T-helper 2 cell (primary cell): ENCODE measurements at places on chromosomes 7 and 10.

DNA sequence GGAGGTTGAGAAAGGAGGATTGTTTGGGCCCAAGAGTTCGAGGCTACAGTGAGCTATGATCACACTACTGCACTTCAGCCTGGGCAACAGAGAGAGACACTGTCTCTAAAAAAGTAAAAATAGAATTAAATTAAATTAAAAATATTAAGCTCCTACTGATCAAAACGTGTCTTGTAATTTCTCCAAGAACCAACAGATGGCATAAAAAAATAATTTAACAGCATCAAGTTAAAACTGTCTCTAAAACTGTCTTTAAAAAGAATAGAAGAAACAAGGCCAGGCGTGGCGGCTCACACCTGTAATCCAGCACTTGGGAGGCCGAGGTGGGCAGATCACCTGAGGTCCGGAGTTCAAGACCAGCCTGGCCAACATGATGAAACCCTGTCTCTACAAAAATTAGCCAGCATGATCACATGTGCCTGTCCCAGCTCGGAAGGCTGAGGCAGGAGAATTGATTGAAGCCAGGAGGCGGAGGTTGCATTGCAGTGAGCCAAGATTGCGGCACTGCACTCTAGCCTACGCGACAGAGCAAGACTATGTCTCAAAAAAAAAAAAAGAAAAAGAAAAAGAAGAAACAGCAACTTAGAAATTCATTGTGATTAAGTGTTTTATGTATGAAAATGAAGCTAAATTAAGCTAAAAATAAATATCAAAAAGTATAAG lies 24.5 kb downstream of the MTPAP start:
- DNase-seq, result no peak

GRCh38 chr10:22379059-22379458 lies 33.8 kb downstream of the SPAG6 start:
- DNase-seq, result peak; percentile 11

GRCh38 chr7:130987092-130987491 lies 253.1 kb upstream of the KLF14 start:
- no peak for DNase-seq

- no peak for DNase-seq
Measured at GRCh38 chr7:78563191-78563590, 764.6 kb downstream of the PHTF2 start.

DNA sequence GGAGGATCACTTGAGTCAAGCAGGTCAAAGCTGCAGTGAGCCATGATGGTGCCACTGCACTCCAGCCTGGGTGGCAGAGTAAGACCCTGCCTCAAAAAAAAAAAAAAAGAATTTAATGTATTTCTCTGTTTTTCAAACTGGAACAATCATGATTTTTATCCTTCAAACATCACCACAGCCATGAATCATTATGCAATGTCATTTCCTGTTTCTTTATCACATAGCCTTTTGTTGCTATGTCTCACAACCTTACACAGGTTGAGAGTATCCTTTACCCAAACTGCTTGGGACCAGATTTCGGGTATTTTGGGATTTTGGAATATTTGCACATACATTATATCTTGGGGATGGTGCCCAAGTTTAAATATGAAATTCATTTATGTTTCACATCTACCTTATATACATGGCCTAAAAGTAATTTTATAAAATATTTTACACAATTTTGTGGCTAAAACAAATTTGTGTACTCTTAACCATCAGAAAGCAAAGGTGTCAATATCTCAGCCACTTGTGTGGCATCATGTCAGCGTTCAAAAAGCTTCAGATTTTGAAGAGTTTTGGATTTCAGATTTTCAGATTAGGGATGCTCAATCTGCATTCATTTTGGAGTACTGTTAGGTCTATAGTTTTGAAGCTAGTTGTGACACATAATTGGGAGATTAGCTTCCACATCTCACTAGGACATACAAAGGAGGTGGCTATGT lies 8.2 kb downstream of the NT5C3A start:
- DNase-seq, result no peak

DNA sequence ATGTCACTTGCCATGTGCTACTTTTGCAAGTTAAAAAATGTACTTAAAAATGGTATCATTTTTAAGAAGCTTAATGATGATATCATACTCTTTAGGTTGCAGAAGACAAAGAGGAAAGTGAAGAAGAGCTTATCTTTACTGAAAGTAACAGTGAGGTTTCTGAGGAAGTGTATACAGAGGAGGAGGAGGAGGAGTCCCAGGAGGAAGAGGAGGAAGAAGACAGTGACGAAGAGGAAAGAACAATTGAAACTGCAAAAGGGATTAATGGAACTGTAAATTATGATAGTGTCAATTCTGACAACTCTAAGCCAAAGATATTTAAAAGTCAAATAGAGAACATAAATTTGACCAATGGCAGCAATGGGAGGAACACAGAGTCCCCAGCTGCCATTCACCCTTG lies 6.1 kb downstream of the LMOD2 start:
- DNase-seq, result no peak

GRCh38 chr10:119462773-119463172 lies 79.7 kb downstream of the RGS10 start:
- no peak for DNase-seq

DNA sequence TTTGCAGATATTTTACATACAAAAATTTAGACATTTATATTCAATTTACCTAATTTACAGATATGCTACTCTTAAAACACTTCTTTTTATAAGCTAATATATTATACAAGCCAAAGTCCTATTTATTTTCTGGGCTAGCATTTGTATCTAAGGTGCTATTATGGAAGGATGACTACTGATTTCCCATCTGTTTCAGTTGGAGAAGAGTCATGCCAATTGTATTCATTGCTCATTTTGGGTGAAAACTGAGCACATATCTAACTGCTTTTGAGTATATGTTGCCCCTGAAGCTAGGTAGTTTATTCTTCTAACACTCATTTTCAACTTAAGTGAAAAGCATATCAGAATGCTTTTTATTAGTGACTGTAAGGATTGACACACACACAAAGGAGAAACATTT lies 172.9 kb downstream of the CDK14 start:
- DNase-seq, result no peak

GRCh38 chr7:5408777-5409176 lies 14.9 kb downstream of the TNRC18 start:
- DNase-seq, result no peak

DNA sequence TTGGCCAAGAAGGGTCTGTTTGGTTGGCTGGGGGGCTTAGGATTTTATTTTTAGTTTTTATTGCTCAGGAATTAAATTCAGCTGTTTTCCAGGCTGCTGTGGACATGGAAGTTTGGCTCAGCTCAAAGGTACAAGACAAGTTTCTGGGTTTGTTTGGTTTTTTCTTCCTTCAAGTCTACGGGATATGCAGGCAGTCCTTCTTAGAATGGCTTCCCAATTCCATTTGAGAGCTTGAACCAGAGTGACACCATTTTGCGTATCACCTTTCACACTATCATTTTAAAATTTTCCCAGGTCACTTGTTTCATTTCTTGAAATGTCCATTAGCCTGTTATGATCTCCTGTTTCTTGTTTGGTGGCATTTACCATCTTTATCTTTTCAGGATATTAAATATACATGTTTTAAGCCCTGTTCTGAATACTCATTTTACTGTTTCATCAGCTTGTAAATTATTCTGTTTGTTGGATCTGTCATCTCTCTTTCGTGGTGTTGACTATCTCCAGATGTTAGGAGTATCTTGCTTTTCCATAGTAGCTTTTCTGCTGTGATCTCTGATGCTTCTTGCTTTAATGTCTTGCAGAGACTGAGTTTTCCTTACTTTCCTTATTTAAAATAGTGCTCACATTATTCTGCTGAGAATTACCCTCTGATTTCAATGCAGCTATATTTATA lies 9.4 kb upstream of the TMEM168 start:
- DNase-seq, result no peak

GRCh38 chr7:43387932-43388331 lies 195.0 kb upstream of the STK17A start:
- DNase-seq, result no peak

GRCh38 chr7:15204421-15204820 lies 301.9 kb upstream of the DGKB start:
- DNase-seq, result no peak

DNA sequence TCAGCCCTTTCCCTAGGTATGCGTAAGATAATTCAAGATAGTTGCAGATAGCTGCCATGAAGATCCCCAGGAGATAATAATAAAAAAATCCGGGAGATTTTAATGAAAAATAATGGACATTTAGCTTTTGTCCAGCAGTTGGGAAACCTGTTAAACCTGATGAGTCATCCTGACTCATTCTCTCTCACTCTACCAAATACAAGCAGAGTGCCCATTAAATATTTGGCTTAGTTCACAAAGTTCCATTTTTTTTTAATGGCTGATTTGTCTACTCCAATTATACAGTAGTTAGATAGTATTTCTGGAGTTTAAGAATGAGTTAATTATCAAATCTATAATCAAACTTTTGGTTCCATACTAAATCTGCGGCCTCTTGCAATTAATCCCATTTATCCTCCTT lies 2.1 kb upstream of the SHTN1 start:
- no peak for DNase-seq

DNA sequence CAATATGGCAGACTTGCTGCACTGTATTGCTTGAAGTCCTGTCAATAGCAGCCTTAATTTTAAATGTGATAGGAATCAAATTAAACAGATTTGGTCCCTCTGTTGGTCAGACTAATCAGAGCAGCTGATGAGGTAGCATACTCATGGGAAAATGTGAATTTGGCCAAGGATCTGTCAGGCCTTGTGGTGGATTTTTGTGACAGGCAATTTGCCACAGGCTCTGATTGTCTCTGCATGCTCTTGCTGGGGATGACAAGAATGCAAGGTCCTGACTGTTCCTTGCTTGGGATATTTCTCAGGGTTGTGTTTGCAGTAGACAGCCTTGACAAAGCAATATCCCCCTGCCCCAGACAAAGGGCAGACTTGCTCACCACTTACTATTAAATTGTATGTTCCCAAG lies 41.5 kb upstream of the GARS1 start:
- no peak for DNase-seq
